ENCODE measurements at places on chromosomes 6 and 20.

DNA sequence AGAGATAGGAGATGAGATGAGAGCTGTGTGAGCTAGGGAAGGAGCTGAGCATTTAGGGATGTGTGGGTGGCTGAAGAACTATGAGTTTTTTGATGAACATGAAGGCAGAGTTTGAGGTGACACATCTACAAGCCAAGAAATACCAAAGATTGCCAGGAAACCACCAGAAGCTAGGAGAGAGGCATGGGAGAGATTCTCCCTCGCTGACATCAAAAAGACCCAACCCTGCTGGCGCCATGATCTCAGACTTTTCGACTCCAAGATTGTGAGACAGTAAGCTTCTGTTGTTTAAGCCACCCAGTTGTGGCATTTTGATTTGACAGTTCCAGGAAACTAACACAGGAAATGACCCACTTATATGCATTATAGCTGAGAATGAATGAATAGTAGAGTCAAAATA is 790.9 kb downstream of the TFAP2A start:
- no peak for DNase-seq

DNA sequence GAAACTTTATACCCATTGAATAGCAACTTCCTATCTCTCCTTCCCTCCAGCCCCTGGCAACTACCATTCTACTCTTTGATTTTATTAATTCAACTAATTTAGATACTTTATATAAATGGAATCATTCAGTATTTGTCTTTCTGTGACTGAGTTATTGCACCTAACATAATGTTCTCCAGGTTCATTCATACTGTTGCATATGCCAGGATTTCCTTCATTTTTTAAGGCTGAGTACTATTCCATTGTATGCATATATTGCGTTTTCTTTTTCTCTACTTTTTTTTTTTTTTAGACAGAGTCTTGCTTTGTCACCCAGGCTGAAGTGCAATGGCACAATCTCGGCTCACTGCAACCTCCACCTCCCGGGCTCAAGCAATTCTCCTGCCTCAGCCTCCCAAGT is 49.5 kb upstream of the BEND6 start:
- DNase-seq, result no peak

DNA sequence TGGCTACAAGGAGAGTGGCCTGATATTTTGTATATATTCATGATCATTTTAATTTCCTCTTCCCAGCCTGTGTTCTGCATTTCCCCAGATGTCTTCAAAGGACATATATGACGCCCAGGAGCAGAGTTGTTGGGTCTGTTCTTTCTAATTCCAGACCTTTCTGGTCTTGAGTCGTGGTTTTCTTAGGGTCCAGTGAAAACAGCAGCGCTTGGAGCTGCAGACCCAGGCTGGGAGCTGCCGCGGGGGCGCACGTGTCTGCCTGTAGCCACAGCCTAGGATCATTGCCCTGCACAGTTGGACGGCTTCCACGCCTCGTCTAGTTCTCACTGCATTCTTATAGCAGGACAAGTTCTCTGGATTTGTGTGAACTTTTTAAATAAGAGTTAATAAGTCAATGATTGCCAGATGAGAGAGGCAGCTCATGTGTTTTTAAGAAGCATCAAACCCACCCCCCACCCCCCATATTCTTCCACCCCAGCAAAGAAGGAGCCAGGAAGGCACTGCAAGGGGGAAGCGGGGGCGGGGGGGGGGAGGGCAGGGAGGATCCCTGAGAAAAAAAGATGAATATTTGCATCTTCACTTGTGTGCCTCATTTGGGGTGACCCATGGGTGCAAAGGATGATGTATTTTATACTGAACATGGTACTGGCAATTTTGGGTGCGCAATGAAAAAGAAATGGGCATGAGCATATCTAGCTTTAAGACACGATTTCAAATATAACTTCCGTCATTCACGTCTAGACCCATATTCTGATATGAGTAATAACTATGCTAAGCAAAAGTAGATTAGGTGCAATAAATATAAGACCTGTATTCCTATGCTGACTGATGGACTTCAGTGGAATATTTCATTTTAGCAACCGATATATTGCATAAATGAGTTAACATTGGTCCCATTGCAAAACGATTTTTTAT is 160.0 kb downstream of the TBXT start:
- DNase-seq, result peak; percentile 40

DNA sequence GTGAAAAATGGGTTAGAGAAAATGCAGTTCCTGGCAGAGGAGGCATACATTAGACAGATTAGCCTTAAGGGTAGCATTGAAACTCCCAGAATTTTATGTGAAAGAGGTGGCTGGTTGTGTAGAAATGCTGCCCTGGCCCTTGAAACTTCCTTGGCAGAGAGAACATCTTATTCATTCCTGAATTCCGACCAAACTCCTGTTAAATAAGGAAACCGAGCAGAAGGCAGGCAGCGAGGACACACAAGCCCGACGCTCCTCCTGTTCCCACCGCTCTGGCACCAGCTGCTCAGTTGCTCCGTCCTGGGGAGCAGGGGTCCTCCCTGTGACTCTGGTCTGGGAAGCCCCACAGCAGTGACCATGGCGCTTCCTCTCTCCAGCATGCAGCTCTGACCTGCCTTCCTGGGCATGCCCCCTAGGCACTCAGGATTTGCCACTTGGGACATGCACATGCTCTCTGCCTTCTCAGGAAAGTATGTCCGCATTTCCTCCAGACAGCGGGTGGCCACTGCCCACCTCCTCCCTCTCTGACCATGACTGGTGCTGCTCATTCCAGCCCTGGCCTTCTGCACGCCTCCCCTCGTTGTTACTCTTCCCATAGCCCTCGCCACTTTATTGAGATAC is 35.2 kb upstream of the CLDN20 start:
- no peak for DNase-seq

DNA sequence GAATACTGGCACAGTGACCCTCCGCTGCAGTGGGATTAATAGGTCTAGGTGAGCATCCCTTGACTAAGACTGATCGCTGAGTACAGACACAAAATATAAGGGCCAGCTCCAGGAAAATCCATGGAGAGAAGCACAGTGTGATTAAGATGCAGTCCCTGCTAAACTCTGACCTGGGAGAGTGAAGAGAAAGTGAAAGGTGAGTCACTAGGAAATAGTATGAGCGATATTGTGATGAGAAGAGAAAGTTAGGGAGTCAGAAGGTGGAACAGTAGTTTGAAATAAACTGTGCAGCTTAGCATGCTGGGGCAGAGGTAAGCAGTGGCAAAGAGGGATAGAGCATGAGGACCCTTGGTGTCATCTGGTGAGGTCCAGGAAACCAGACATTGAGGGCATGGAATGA is 278.6 kb upstream of the MAP3K7 start:
- DNase-seq, result no peak

GRCh38 chr20:10453241-10453640 is 18.1 kb downstream of the SLX4IP start:
- peak; percentile 33 for DNase-seq

- DNase-seq, result no peak
These were observed 127.6 kb upstream of the SYNDIG1 start for GRCh38 chr20:24341781-24342180.

DNA sequence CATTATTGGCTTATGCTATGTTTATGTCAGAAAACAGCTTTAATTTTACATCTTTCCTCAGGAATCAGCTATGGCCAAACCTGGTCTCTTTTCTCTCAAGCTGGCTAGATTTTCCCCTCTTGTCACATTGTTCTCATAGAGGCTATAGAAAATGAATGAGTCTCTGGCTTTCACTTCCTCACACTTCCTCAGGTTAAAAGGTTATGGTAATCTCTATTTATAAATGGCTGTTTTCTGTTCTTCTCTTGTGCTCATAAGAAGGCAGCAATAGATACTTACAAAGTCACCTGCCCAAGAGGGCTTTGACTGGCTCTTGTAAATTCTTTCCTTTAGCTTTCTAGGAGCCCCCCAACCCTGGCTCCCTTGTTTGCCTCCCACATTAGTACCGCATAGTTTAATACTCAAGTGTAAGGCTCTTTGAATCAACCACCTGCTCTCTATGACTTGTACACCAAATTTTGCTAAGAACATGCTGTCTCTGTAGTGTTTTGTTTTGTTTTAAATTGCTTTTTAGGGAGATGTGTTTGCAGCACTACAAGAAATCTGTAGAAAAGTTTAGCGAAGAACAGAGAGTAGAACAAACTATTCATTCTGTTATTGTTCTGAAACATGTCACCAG is 897.4 kb upstream of the CITED2 start:
- peak; percentile 2 for DNase-seq

DNA sequence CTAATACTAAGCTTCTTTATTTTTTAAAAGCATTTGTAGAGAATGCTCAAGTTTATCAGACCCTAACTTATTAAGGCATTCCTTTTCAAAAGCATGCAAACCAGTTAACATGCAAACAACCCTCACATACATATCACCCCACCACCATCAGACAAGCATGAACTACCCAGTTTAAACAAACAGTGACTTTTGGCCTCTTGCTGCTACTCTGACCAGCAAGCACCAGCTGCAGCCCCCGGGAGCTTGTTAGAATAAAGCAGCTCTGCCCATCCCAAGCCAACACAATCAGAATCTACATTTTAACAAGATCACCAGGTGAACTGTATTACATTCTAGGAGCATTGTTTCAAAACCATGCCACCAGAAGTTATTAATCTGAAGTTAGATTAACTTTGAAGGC is 5.9 kb upstream of the NUP153 start:
- no peak for DNase-seq

DNA sequence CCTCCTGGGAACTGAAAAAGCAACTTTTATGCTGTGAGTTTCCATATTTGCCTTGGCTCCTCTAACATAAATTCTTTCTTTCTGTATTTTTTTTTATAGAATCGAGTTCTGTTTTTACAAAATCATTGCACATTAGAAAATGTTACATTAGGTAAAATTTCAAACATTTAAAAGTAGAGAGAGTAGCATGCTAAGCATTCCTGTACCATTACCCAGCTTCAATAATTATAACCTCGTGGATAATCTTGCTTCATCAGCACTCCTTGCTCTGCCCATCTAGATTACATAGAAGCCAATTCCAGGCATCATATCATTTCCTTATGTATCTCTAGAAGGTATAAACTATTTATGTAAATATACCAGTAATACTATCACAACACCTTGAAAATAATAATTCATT is 15.4 kb upstream of the FBXO30 start:
- no peak for DNase-seq

- no peak for DNase-seq
These were observed 180.4 kb downstream of the ADGRG6 start for GRCh38 chr6:142482249-142482648.

GRCh38 chr6:35599761-35600658 is 87.3 kb upstream of the TULP1 start:
- DNase-seq, result no peak

DNA sequence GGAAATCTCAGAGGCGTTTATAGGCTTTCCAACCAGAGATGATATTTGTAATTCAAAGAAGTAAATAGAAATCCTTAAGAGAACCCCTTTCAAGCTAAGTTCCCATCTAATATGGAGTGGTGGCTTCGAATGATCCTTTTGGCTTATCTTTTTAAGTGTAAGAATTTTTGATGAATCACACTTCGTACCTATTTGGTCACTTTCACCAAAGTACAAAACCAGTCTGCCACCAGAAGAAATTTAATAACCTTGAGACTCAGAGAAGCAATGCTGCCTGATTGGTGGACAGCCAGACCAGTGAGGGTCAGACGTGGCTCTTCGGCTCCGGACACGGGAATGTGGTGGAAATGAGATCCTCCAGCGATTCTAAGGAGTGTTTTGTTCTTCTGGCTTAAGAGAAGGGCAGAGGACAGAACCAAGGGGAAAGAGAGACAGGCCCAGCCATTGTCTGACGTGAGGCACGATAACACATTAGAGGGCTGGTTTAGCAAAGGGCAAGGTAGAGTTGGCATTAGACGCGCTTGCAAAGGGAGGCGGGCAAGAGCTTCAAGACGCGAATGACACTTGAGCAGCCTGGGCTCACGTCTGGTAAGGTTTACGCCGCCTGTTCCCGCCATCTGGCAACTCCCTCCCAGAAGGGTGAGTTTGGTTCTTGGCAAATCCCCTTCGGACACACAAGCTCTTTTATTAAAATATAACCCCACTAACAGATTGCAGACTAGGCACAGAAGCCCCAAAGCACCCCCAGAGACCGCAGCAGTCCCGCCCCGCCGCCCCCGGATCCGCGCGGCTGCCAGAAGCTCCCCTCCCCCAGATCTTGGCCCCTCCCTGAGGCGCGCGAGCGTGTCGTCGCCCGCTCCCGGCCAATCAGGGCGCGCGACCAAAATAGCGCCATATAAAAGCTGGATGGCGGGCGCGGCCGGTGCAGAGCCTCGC is 50.0 kb upstream of the EZR start:
- DNase-seq, result peak; percentile 66

DNA sequence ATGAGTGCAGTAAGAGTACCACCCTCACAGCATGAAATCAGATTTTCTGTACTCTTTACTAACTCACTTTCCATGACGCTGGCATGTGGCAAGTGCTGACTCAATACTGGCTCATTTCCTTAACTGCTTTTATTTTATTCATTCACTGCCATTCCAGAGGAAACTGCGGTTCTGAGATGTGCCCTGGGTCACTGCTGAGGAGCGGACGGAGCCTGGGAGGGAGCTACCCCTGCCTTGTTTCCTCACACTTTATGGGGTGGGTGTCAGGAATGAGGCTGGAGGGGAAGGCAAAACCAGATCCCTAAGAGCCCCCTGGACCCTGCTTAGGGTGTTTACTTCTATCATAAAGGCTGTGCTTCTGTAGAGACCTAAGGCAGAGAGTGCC is 14.4 kb downstream of the NT5E start:
- DNase-seq, result no peak

DNA sequence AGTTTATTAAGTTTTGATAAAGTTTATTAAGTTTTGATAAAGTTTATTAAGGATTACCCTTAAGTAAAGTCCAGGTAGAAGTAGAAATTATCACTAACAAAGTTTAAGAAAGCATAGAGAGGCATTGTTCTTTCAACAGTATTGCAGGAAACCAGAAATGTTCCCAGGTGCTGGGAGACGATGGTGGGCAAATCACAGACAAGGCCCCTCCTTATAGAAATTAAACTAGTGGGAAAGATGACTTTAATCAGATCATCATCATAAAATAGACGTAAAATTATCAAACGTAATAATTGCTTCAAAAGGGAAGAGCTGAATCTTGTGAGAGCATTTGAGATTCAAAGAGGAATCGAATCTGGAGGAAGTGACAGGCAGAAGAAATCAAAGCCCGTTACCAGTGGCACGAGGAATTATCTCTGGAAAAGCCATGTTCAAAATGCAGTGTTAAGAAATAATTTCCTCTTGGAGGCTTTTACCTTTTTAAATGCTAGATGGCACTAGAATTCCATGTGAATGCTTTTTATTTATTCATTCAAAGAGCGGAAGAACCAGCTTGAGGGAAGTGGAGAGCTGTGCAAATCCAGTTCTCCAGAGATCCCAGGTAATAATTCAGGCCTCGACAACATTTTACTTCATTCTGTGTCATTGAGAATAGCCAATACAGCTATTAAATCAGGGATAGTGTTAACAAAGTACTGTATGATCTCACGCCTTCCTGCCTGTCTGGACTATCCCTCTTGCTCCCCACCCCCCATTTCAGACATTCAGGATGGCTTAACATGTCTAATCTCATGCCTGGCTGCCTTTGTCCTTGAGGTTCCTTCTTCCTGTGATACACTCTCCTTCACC is 1.0 kb upstream of the APMAP start:
- peak; percentile 49 for DNase-seq
